Activated CD4-positive, alpha-beta memory T cell treated with anti-CD3 and anti-CD28 coated beads, Interleukin-2, amount 10 ng/mL, durations not matched to agents 7 days and 5 days (primary cell): ENCODE measurements at places on chromosomes 6 and 20. TPM values are rescaled to one million over a fixed set of nuclear protein-coding genes. Genes with fewer than 3 reads are reported as not detected.

The DDX39B gene
- total RNA-seq: 434 TPM

The TP53INP2 gene
- 3.3 TPM for total RNA-seq

The ADGRG6 gene
- total RNA-seq: not detected

The ITPR3 gene
- total RNA-seq: 55.1 TPM

The TULP1 gene
- not detected for total RNA-seq

The MRPL18 gene
- total RNA-seq: 63.6 TPM

The OPRL1 gene
- 1.6 TPM for total RNA-seq

The GTSF1L gene
- total RNA-seq: not detected

The RAMACL gene
- total RNA-seq: not detected

The KCNS1 gene
- 0.13 TPM for total RNA-seq
